ENCODE measurements at places on chromosomes 13 and 19. TPM values are rescaled to one million over a fixed set of nuclear protein-coding genes. Genes with fewer than 3 reads are reported as not detected.

Gene PSG7
- 0.36 TPM for total RNA-seq

Gene NLRP11
- not detected for total RNA-seq

Gene CYP2A7
- not detected for total RNA-seq

Gene LILRA1
- total RNA-seq = not detected

Gene F7
- not detected for total RNA-seq

Gene CLDND2
- not detected for total RNA-seq

Gene ZNF441
- total RNA-seq = 2.3 TPM

Gene ATF5
- total RNA-seq = 31.4 TPM

Gene ZNF66
- 0.72 TPM for total RNA-seq

Gene SERPINE3
- not detected for total RNA-seq

Gene ZNF534
- total RNA-seq = not detected

Gene CGB1
- not detected for total RNA-seq

Gene DCT
- total RNA-seq = not detected

Gene RUVBL2
- 155 TPM for total RNA-seq

Gene DHDH
- not detected for total RNA-seq

Gene ANKLE1
- not detected for total RNA-seq

Gene NLRP9
- not detected for total RNA-seq

Gene KRTDAP
- total RNA-seq = not detected

Gene LGALS7B
- not detected for total RNA-seq

Gene CRX
- not detected for total RNA-seq

Gene INAFM1
- 6.2 TPM for total RNA-seq

Gene RDH8
- total RNA-seq = not detected

Gene PSG3
- not detected for total RNA-seq

Gene PLVAP
- 3.6 TPM for total RNA-seq

Gene UBAC2
- total RNA-seq = 35.9 TPM

Gene INSL3
- total RNA-seq = not detected

Gene CYP2F1
- not detected for total RNA-seq

Gene ZNF284
- 4.0 TPM for total RNA-seq

Gene NAPA
- total RNA-seq = 97.8 TPM

Gene KCNN1
- total RNA-seq = not detected

Gene ARRDC5
- not detected for total RNA-seq

Gene C19orf85
- total RNA-seq = not detected

Gene CFAP97D2
- not detected for total RNA-seq

Gene ZIC5
- not detected for total RNA-seq

Gene WDR87
- not detected for total RNA-seq

Gene ICAM5
- total RNA-seq = 4.5 TPM

Gene LILRA5
- not detected for total RNA-seq

Gene CHMP2A
- 93.0 TPM for total RNA-seq

Gene GARIN5A
- not detected for total RNA-seq

Gene PROZ
- not detected for total RNA-seq

Gene RFPL4AL1
- not detected for total RNA-seq

Gene FCER2
- not detected for total RNA-seq

Gene CGB2
- not detected for total RNA-seq

Gene PCSK4
- 0.97 TPM for total RNA-seq

Gene STRN4
- total RNA-seq = 76.5 TPM

Gene MRPL57
- total RNA-seq = 25.8 TPM

Gene ZFP36
- total RNA-seq = 47.3 TPM

Gene TMEM238
- not detected for total RNA-seq

Gene PVR
- 71.6 TPM for total RNA-seq

Gene CD37
- not detected for total RNA-seq

Gene RPL13A
- 3,885 TPM for total RNA-seq
